Ovary (tissue), 10 donors: ENCODE measurements at places on chromosomes 6 and 20. TPM values are rescaled to one million over a fixed set of nuclear protein-coding genes. Genes with fewer than 3 reads are reported as not detected.

SLCO4A1 gene
- total RNA-seq = 3.7 TPM

MATN4 gene
- total RNA-seq = 0.10 TPM

SPTLC3 gene
- 9.2 TPM for total RNA-seq

FRK gene
- 0.38 TPM for total RNA-seq

SF3B5 gene
- 109 TPM for total RNA-seq

EGFL8 gene
- total RNA-seq = 47.3 TPM

WFDC12 gene
- not detected for total RNA-seq

CST7 gene
- 0.72 TPM for total RNA-seq

LST1 gene
- total RNA-seq = 3.9 TPM

NDUFAF5 gene
- 17.1 TPM for total RNA-seq

ZNF311 gene
- total RNA-seq = 0.34 TPM

SGK2 gene
- total RNA-seq = 1.8 TPM

PCK1 gene
- 0.47 TPM for total RNA-seq

SLC17A3 gene
- total RNA-seq = not detected

HCK gene
- total RNA-seq = 3.1 TPM

PET117 gene
- 9.9 TPM for total RNA-seq

PABPC1L gene
- total RNA-seq = 22.9 TPM

PRDM13 gene
- total RNA-seq = not detected

PACSIN1 gene
- 0.08 TPM for total RNA-seq

ZKSCAN4 gene
- 8.0 TPM for total RNA-seq

C6orf58 gene
- total RNA-seq = 0.74 TPM

TP53TG5 gene
- total RNA-seq = not detected

EDEM2 gene
- total RNA-seq = 14.9 TPM

SYCP2L gene
- 1.2 TPM for total RNA-seq

TGM3 gene
- not detected for total RNA-seq

SLC52A3 gene
- total RNA-seq = 0.78 TPM

TMEM217 gene
- 0.48 TPM for total RNA-seq

MOG gene
- not detected for total RNA-seq

TBC1D32 gene
- total RNA-seq = 8.6 TPM

NTSR1 gene
- total RNA-seq = not detected

MCHR2 gene
- total RNA-seq = not detected

CLDN20 gene
- total RNA-seq = not detected

SIM1 gene
- not detected for total RNA-seq

CDH26 gene
- total RNA-seq = 0.18 TPM

MROH8 gene
- total RNA-seq = 6.4 TPM

GTF3C6 gene
- total RNA-seq = 47.8 TPM

DDX43 gene
- total RNA-seq = 0.88 TPM

GINM1 gene
- total RNA-seq = 62.9 TPM

SSTR4 gene
- not detected for total RNA-seq

SPDEF gene
- 0.79 TPM for total RNA-seq

GTSF1L gene
- not detected for total RNA-seq

RIMS4 gene
- total RNA-seq = 17.2 TPM

GPR6 gene
- not detected for total RNA-seq

TAF11 gene
- 17.4 TPM for total RNA-seq

BANF2 gene
- total RNA-seq = not detected

CLIC5 gene
- total RNA-seq = 20.2 TPM

SMAP1 gene
- 14.2 TPM for total RNA-seq

PDRG1 gene
- total RNA-seq = 8.5 TPM

ULBP2 gene
- not detected for total RNA-seq

LTB gene
- total RNA-seq = 0.76 TPM

TTK gene
- total RNA-seq = not detected

TNF gene
- 0.30 TPM for total RNA-seq

C20orf144 gene
- total RNA-seq = 0.46 TPM

EDN3 gene
- 6.4 TPM for total RNA-seq
